ENCODE measurements at places on chromosomes 13 and 19.

DNA sequence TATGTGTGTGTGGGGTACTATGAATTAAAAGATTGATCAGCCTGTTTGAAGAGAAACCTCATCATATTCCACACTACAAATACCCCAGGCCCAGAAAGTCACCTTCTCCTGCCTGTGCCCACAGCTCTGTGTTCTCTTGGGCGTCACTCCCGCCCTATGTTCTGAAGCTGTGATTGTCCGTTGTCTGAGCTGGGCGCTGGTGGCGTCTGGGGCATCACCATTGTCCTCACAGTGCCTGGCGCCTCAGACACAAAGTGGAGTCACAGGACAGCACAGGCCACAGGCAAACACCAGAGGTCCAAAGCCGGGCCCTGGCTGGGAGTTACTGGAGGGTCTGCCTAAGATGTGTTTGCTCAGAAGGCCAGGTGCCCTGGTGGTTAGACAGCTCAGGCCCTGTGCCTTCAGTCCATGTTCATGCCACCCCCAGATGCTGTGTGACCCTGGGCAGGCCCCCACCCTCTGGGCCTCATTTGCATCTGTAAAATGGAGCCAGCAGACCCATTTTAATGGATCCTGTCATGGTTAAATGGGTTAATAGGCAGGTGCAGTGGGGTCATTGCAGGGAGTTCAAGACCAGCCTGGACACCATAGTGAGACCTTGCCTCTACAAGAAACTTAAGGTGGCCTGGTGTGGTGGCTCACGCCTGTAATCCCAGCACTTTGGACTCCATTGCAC is 34.5 kb downstream of the DNM2 start:
- DNase-seq, result no peak

DNA sequence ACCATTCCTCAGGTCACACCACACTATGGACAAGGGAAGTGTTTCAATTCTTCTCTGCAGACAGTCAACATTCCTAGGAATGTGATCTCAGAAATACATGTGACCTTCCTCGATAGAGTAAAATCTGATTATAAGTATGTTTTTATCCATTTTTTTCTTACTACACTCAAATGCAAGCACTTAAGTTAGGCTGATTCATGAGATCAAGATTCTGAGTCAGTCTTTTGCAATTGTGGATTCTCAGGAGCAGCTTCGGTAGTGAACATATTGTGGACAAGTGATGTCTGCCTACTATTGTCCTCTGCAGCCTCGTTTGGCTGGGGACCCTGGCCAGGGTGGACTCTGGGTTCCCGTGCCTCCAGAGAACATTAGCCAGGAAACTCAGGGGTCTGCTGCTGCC is 3.2 kb downstream of the SERPINE3 start:
- DNase-seq, result no peak

GRCh38 chr13:101155920-101156319 is 260.4 kb downstream of the NALCN start:
- no peak for DNase-seq

- no peak for DNase-seq
Measured at GRCh38 chr13:103236213-103236612, 170.0 kb upstream of the SLC10A2 start.

GRCh38 chr19:590750-591098 is 1.0 kb downstream of the HCN2 start:
- DNase-seq, result no peak

GRCh38 chr13:84605927-84606326 is 723.7 kb upstream of the SLITRK1 start:
- no peak for DNase-seq

DNA sequence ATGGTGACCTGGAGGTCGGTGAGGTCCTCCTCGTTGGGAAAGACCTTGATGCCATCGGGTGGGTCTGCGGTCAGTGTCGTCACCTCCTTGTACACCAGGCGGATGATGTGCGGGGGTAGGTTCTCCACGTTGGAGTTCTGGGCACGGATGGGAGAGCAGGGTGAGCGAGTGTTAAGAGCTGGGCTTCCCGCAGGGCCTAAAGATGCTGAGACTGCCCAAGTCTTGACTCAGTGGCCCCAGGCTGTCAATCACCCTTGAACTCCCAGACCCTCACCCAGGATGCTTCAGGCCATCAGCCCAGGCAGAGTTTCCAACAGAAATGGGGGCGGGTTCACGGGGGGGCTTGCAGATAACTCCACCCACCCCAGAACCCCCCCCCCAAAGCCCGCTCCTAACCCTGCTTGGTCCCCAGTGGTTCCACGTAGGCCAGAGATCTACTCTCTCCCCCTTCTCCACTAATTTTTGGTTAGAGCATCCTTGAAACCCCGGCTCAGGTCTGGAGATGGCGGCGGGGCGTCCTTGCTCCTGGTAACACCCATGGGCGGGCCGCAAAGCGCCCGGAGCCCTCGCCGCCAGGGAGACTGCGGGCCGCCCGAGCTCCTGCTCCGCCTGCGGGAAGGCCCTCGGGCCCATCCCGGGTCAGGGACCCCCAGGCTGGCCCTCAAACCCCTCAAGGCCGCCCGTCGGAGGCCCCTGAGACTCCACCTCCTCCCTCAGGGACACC is 600 bp downstream of the UBE2S start:
- DNase-seq, result no peak

DNA sequence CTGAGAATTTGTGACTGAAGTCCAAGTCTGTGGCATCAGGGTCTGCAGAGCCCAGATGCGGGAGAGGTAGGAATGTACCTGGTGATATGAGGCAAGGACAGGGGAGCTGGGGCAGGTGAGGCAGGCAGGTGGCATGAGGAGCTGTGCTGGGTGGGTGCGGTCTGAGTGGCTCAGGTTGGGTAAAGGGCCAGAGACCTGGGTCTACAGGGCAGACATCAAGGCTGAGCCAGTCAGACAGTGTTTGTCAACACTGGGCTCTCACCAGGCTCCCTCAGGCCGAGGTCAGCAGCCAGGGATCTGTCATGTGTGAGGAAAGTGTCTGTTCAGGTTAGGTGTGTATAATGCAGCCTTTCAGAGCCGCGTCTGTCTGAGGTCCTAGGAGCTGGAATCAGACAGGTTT is 18.6 kb downstream of the GPI start:
- DNase-seq, result no peak

GRCh38 chr13:51385114-51385513 is 45.6 kb downstream of the SERPINE3 start:
- DNase-seq, result no peak

DNA sequence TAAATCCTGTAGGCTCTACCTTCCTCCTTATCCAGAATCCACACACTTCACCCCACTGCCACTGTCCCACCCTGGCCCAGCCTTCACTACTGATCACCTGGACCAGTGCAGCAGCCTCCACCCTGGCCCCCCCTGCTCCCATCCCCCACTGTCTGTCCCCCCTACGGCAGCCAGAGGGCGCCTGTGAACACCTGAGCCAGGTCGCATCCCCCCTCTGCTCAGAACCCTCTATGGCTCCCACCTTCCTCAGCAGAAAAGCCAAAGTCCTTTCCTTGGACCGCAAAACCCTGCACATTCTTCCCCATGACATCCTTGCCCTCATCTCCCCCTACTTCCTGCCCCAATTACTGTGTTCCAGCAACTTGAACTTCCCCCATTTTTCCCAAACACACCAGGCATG is 20.6 kb downstream of the ELAVL3 start:
- no peak for DNase-seq

DNA sequence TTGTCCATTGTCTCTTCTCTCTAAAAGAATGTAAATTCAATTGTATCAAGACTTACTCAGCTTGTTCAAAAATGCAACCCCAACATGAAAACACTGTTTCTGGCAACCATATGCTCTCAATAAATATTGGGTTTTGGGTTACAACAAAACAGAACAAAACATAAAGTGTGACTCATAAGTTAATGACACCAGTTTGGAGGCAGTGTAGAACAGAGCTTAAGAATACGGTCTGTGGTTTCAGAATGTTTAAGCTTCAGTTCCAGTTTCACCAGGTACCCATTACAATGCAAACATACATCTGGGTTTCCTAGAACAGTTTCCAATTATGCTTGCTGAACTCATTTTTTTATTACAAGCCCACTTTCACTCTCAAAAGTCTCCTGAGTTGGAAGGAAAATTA is 285.8 kb upstream of the PCDH9 start:
- DNase-seq, result no peak

DNA sequence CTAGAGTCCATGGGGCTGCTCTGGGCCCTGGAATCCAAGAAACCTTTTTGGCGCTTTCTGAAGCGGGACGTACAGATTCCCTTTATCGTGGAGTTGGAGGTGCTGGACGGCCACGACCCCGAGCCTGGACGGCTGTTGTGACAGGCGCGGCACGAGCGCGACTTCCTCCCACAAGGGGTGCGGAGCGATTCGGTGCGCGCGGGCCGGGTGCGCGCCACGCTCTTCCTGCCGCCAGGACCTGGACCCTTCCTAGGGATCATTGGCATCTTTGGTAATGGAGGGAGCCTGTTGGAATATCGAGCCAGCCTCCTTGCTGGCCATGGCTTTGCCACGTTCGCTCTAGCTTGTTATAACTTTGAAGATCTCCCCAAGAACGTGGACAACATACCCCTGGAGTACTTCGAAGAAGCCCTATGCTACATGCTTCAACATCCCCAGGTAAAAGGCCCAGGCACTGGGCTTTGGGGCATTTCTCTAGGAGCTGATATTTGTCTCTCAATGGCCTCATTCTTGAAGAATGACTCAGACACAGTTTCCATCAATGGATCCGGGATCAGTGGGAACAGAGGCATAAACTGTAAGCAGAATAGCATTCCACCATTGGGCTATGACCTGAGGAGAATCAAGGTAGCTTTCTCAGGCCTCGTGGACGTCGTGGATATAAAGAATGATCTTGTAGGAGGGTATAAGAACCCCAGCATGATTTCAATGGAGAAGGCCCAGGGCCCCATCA is 3.5 kb upstream of the ZFP82 start:
- DNase-seq, result no peak

GRCh38 chr13:67100730-67101129 is 129.4 kb downstream of the PCDH9 start:
- no peak for DNase-seq

GRCh38 chr19:4258181-4258580 is 11.3 kb downstream of the YJU2 start:
- no peak for DNase-seq

DNA sequence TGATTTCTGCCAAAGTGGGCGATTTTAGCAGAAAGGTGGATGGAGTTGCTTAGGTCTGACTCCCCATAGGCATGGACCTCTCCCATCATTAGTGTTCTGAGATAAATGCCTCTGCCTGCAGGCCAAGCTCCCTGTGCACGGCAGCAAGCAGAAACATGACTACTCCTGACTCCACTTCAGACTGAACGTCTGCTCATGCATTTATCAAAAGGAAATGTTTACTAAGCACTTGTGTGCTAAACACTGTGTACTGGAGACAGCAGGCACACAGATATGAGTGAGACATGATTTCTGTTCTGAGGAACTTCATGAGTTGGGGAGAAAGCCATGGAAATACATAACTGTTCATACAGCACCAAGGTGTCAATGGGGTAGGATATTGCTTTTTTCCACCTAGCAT is 149.6 kb downstream of the MIPEP start:
- DNase-seq, result no peak

GRCh38 chr13:26497968-26498511 is 59.4 kb upstream of the WASF3 start:
- DNase-seq, result no peak

DNA sequence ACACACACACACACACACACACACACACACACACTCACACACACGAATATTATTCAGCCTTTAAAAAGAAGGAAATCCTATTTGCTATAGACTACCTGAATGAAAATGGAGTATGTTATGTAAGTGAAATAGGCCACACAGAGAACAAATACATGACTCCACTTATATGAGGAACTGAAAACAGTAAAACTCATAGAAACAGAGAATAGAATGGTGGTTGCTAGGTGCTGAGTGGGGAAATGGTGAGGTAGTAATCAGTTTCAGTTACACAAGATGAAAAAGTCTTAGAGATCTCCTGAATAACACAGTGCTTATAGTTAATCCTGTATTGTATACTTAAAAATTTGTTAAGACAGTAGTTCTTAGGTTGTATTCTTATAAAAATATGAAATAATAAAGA is 8.2 kb downstream of the ZNF677 start:
- no peak for DNase-seq

- no peak for DNase-seq
Measured at GRCh38 chr13:112928972-112929782, 39.8 kb upstream of the MCF2L start.

DNA sequence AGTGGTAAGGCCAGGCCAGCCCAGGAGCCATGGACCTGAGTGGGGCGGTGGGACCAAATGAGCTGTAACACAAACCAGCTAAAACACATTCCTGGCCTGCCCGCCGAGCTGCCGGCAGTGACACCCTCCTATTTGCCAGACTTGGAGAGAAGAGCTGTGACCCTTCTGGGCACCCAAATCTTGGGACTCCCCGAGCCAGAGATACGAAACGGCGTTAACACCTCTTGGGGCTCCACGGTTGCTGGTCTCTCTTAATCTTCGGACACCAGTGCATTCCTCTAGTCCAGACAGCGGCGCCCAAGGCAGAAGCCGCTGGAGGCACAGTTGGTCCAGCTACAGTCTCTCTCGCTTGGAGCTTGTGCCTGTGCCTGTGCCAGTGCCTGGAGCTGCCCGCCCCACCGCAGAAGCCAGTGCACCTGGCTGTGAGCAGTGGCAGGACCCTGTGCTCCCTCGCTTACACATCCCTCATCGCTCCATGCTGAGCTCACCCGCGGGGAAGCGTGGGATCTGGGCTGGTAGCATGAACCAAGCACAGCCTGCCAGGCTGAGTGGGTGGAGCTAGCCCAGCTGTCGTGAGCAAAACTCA is 147.2 kb upstream of the KLHL1 start:
- DNase-seq, result no peak

DNA sequence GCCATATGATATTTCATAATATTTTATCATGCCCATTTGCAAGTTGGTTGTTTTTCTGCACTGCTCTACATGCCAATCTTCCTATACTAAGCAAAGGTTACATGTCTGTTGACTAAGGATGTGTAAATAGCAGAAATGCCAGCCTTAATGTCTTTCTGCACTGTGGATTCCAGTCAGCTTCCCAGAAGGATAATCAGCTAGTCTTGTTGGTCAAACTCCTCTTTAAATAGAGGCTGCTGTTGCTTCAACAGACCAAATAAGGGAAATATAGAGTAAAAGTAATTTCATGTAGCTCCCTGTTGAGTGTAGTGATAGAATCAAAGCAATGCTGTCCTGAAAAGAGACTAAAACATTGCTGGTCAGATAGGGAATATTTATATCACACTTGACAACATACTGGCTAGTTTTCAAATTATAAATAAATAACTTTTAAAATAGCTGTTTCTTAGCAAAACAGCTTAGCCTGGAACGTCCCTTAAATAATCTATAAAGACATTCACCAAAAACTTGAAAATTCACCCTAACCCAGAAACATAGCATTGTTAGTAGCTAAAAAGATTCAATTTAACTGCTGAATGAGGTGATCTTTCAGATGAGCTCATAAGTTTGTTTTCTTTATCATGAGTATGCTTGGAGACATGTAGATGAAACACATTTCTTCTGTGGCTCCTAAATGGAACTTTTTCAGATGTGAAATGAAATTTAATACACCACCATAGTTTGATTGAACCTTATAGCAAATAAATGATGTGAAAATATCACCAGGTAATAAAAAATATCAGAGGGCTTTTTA is 56.6 kb downstream of the FRY start:
- no peak for DNase-seq
